Testis (tissue), 5 donors: ENCODE measurements at places on chromosomes 6 and 20. TPM values are rescaled to one million over a fixed set of nuclear protein-coding genes. Genes with fewer than 3 reads are reported as not detected.
A peak's percentile ranks its signal among the peaks of the same experiment; 100 is the strongest.

GRCh38 chr6:31969712-31970603 lies 2.0 kb downstream of the DXO start:
- no peak for DNase-seq

DNA sequence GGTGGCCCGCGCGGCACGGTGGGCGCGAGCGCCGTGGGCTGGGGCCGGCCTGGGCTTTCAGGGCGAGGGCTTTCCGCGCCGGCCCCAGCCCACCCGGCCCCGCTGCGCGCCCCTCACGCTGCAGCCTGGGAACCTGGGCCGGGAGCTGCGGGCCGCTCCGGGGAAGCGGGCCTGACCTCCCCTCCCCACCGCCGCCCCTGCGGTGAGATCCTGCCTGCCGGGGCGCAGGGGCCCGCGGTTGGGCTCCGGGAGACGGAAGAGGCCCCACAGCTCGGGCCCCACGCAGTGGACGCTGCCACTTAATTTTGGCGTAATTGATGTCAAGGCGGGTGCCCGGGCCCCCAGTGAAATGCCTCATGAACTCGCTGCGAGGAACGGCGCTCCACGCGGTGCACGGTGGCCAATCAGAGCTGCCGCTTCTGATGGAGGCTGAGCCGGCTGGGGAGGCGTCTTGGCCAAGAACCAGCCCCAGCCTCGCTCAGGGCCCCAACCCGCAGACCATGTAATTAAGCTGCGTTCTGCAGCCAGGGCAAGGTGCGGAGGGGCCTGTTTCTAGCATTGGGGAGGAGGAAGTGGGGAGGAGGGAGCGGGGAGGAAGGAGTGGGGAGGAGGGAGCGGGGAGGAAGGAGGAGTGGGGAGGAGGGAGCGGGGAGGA lies 96.1 kb upstream of the BHLHE23 start:
- peak; percentile 37 for DNase-seq

PDE7B gene
- total RNA-seq = 6.9 TPM

- DNase-seq = peak; percentile 43
Measured at GRCh38 chr6:88983532-88983931, 20.1 kb upstream of the RNGTT start.

DNA sequence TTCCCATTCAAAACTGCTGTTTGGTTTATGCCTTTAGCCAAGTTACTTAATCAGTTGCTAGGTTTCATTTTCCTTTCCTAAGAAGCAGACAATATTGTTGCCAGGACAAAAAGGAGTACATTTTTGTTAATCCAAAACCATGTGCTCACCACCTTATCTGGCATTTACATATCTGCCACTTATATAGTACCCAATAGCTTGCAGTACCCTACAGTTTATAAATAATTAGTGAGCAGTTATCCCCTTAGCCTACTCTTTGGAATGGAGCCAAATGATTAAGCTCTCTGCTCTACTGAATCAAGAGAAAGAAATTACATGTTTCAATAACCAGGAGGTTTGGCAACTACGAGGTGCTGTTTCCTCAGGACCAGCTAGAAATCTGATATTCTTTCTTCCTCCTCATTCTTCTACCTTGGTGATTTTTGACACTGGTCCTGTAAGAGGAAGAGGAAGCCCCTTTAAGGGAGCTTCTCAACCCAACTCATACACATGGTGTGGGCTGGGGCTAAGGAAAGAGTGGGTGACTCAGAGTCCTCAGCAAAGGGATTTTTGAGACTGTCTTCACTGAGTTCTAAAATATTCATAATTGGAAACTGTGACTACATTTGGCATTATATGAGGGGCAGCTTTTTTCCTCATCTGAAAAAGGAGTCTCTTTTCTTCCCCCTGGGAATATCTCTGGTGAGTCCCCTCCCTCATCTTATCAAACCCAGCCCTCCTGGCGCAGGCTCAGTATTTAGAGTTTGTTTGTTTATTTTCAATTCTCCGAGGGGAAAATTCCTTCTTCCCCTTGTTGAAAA lies 1.5 kb downstream of the ZNFX1 start:
- peak; percentile 26 for DNase-seq

- no peak for DNase-seq
Measured at GRCh38 chr20:9626357-9626756, 112.0 kb downstream of the LAMP5 start.

- DNase-seq = no peak
Measured at GRCh38 chr6:57435475-57436160, 118.2 kb downstream of the PRIM2 start.

DNA sequence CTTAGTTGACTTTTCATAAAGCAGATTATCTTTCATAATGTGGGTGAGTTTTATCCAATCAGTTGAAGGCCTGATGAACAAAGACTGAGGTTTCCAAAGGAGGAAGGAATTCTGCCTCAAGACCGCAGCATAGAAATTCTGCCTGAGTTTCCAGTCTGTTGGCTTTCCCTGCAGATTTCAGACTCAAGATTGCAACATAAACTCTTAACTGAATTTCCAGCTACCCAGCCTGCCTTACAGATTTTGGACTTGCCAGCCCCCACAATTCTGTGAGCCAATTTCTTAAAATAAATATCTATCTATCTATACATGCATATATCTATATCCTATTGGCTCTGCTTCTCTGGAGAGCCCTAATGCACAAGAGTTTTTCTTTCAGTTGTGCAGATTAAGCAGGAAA lies 57.3 kb upstream of the SMLR1 start:
- no peak for DNase-seq

DNA sequence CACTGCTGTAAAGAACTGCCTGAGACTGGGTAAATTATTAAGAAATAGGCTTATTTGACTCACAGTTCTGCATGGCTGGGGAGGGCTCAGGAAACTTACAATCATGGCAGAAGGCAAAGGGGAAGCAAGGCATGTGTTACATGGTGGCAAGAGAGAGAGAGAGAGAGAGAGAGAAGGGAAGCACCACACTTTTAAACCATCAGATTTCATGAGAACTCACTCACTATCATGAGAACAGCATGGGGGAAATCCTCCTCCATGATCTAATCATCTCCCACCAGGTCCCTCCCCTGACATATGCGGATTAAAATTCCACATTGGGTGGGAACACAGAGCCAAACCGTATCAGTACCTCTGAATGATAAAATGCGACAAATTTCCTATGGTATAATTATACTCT lies 203.9 kb upstream of the MARCKS start:
- DNase-seq = no peak

DNA sequence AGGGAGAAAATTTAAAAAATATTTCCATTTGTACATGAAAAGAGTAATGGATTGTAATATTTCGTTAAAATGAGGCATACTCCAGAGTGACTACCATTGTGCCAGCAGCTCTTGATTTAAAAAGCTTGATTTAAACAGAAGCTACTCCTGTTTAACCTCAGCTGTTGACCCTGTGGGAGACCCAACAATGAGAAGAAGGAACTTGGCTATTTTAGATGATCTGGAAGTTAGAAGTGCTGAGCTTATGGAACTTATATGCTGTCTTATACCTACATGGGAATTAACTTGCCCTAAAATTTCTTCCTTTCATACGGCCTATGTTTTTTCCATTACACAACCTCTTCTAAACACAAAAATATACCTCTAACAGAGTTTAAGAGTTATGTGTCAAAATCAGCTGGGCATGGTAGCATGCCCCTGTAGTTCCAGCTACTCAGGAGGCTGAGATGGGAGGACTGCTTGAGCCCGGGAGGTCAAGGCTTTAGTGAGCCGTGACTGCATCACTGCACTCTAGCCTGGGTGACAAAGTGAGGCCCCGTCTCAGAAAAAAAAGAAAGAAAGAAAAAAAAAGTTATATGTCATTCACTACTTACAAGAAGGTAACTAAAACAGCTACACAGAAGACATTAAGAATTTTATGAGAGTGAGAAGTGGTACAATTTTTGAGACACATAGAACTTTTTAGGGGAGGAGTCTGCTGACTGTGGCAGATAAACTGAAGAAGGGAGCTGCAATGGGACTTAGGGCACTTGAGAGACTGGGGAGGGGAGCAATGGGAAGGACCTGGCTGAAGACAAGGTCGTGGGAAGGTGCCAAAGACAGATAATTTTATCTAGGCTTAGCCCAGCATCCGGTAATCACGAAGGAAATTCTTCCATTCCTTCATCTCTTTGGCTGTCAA lies 139.9 kb downstream of the MYB start:
- no peak for DNase-seq

CTCFL gene
- total RNA-seq = 24.8 TPM

DNA sequence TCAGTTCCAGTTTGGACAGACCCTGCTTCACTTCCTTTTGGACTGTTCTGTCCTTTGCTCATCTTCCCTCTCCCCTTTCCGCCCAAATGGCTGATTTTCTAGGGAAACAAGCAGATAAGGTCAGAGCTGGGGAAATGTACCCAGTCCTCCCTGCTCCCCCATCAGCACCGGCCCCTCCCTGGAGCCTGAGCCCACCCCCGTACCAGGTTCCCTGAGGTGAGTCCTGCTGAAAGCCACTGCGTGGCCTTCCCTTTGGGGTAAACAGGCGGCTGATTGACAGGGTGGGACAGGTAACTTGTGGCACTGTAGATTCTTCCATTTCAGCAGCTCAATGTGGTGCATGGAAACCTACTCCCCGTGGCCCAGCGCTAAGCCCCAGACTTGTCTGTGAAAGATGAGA lies 70.5 kb downstream of the NPEPL1 start:
- no peak for DNase-seq

DNA sequence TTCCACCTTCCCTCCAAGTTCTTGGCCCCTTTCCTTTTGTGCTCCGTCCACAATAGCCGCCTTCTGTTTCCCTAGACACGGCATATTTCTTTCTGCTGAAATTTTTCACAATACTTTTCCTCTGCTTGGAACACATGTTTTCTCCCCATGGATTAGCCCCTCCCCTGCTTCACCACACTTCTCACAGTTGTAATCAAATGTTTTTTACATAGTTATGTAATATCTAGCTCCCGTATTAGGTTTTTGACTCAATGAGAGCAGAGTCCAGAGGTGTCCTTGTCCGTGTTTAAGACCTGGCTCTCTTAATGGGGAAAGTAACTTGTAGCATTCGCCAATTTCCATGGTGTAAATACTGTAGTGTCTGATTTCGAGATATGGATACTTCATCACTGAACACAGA lies 34.7 kb downstream of the PLCB1 start:
- DNase-seq = no peak

GRCh38 chr6:14277405-14277930 lies 159.9 kb downstream of the CD83 start:
- DNase-seq = no peak

DNA sequence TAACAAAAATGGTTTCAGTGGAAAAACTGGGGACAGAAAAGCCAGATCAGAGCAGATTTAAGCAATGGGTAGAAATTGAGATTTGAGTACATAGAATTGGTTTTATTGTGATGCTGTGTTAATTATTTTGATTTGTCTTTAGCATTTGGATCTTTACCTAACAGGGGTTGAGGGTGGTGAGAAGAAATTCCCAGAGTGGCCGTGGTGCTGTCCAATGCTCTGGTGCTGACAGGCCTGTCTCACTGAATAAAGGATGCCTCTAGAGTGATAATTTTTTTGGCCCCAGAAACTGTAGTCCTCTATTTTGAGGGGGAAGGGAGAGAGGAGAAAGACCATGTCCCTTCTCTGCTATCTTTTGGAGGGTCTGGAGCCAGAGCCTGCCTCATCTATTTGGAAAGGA lies 79.1 kb downstream of the LYRM2 start:
- DNase-seq = no peak
